ENCODE measurements at places on chromosomes 1 and 21. TPM values are rescaled to one million over a fixed set of nuclear protein-coding genes. Genes with fewer than 3 reads are reported as not detected.

DNA sequence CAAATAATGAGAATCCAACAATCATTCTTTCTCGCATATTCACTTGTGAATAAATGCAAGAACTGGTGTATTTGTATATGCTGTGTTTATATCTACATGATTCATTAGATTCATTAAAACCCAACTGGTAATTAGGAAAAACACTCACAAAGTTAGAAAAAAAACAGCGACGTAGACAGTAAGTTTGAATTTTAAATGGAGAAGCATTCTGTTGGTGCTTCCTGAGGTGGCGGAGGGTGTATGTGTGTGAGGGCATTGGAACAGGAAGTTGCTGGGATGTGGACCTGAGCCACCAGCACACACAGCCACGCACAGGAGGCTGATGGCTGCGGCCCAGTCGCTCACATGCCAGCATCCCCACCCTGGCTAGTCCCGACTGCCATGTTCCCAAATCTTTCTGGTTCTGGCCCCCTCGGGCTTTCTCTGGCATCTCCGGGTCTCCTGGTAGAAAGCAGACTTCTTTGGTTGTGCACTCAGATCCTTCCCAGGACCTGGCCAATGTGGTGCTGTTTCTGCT is 121.6 kb upstream of the IRF2BP2 start:
- no peak for DNase-seq

Gene KCNK1
- polyA plus RNA-seq, result 9.7 TPM

Gene LCE1C
- polyA plus RNA-seq, result not detected

DNA sequence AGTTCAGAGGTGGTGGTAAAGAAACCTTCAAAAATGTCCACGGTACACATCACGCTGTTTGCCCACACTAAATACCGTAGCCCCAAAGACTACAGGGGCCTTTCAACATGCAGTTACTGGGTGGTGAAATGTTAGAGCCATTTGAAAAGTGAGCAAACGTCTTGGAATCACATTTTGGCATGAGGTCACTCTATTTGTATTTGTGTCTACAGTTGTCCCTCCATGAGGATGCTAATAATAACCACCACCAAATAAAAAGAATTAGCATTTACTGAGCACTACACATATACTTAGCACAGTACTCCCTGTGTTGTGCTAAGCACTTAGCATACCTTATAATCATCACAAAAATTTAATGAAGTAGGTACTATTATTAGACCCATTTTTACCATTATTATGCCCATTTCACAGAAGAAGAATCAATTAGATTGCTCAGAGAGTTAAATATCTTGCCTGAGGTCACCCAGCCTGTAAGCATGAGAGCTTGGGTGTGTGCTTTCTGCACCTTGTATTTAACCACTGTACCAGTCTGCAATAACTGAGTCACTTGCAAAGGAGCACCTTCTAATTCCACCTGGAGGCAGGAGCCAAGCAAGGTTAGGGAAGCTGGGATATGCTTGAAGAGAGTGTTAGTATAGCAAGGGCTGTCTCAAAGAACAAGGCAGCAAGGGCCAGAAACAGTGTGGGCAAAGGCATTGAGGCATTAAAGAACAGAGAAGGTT is 57.4 kb downstream of the DNTTIP2 start:
- DNase-seq, result no peak

DNA sequence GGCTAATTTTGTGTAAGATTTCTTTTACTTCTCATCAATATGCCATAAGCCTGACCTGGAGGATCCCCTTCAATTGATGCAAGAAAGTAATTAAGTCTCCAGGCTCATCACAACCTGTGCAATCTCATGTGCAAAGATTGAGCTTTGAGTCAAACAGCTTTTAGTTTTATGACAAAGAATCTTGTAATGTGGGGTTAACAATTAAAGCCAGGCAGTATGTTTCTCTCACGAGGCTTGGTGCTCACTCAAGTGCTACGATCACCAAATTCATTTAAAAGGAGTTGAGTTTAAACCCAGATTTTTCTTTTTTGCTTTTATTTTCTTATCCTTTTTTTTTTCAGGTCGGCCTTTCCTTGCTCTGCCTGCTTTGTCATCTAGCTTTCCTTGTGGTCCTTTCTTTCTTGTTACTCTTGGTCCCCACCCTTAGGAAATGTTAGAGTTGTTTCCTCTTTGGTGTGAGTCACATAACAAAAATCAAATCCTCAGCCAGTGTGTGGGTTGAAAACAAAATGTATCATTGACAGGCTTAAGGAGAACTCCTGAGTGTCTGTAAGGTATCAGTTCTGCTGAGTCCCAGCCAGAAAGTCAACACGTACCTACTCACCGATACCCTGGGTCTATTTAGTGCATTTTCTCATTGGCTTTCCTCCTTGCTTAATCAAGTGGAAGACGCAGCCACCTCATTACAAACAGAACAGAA is 1037.2 kb downstream of the ADGRL2 start:
- no peak for DNase-seq

Gene IL6R
- polyA plus RNA-seq, result 2.9 TPM

GRCh38 chr1:226401355-226402303 is 6.3 kb downstream of the PARP1 start:
- no peak for DNase-seq

Gene RNU1-2
- not detected for polyA plus RNA-seq

DNA sequence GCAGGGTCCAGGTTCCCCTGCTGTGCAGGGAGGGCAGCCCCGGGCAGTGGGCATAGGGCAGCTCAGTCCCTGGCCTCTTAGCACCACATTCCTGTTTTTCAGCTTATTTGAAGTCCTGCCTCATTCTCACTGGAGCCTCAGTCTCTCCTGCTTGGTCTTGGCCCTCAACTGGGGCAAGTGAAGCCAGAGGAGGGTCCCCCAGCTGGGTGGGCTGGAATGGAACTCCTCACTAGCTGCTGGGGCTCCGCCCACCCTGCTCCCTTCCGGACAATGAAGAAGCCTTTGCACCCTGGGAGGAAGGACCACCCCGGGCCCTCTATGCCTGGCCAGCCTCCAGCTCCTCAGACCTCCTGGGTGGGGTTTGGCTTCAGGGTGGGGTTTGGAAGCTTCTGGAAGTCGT is 32.8 kb upstream of the LHX4 start:
- DNase-seq, result no peak

Gene S100A9
- 177 TPM for polyA plus RNA-seq

GRCh38 chr1:163664671-163665335 is 343.0 kb downstream of the NUF2 start:
- no peak for DNase-seq

DNA sequence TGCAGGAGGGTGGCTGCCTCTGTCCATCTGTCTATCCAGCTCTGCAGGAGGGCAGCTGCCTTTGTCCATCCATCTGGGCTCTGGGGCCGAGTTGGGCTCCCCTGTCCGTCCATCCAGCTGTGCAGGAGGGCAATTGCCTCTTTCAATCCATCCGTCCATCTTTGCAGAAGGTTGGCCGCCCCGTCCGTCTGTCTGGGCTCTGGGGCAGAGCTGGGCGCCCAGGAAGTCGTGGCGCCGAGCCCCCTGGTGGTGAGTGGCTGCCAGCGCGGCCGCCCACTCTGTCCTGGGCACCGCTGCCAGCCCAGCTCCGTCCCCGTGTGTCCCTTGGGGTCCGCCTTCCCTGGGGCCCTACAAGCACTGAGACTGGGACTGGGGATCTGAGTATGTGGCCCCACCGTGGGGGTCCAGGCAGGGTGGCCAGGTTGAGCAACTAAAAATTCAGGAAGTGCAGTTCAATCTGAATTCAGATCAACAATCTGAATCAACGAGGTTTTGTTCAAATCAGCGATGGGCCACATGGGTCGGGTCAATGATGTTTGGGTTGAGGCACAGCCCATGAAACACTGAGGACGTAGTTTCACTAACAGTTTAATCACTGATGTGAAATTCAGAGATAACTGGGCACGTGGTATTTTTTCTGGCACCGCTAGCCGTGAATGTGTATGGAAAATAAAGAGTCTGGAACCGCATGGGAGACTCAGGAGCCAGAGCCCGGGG is 99.1 kb upstream of the ACTRT2 start:
- DNase-seq, result no peak

GRCh38 chr1:223726380-223727001 is 14.2 kb downstream of the CAPN2 start:
- peak; percentile 70 for DNase-seq

Gene TTC22
- polyA plus RNA-seq, result 0.15 TPM

Gene SGIP1
- polyA plus RNA-seq, result 7.5 TPM

Gene OSCP1
- polyA plus RNA-seq, result 9.2 TPM

DNA sequence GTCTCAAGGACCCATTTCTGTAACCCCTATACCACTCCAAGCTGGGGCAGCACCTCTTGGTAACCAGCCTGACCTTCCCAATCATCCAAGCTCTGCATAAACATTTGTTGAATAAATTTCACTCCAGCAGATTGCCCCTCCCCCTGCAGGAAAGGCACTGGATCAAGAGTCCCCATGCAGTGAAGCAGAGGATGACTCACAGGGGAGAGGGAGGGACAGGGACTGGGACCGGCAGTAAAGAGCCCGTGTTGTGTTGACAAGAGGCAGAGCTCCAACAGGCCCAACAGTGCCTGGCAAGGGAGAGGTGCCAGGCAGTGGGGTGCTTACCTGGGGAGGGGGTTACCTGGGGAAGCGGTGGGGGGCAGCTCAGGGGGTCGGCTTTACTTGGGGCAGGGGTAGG is 32.3 kb downstream of the SLC9A1 start:
- DNase-seq, result peak; percentile 40

Data from heart right ventricle (tissue), 16 donors.